Neural progenitor cell (in vitro differentiated cells): ENCODE measurements at places on chromosomes 3 and 15.

DNA sequence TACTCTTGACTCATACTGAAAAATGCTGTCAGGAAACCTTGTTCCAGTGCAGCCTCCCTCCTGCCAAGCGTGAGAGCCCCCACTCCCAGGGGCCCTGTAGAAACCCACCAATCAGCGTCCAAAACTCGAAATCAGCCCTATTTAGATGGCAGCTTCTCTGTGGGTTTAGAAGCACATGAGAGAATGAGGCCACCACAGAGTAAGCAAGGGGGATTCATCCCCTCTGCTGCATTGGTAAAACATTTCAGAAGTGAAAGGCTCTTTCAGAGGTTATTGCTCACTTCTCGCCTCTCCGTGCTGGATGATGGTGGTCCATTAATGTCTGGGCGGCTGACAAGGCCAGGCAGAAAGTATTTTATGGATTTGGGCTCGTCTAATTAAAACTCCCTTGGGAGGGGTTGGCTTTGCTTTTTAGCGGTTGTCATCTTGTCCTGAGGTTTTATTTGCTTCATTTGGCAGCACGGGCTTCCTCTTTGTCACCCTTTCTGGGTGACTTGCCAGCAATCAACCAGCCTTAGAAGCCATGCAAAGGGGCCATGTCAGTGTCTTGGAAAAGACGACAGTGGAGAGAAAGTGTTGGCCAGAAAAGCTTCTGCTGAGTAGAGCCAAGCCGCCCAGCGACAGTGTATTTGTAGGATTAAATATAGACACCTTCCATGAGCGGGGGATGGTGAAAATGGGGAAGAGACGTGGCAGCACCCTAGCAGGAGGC lies 145.5 kb downstream of the ATP10A start:
- H3K4me3 ChIP-seq = no peak overlapping the region
- DNase-seq = no peak
- H3K4me1 ChIP-seq = peaks cover 11% of the 10 kb centered on the region
- no peaks in the 10 kb centered on the region for H3K27me3 ChIP-seq
- no peaks in the 10 kb centered on the region for H3K36me3 ChIP-seq

GRCh38 chr3:71890356-71890931 lies 105.5 kb upstream of the PROK2 start:
- no peak for DNase-seq
- H3K27me3 ChIP-seq = no peaks in the 10 kb centered on the region
- peaks cover 11% of the 10 kb centered on the region for H3K4me1 ChIP-seq
- no peak overlapping the region for H3K4me3 ChIP-seq
- no peaks in the 10 kb centered on the region for H3K36me3 ChIP-seq

DNA sequence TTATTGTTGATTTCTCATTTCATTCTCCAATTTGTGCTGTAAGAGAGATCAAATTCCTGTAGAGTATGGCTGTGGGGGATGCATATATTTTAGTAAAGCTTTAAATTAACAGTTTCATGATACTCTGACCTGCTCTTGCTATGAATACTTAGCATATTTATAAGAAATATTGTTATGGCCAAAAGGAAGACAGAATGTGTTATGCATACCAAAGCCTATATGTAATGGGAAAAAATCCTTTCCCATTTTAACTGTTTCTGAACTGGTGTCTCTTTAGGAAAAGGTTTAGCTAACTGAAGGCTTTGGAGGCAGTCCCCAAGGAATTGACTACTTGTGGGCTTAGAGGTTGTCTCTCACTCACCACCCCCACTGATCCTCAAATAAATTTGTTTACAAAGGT lies 59.2 kb downstream of the CADPS start:
- H3K36me3 ChIP-seq = no peaks in the 10 kb centered on the region
- H3K27me3 ChIP-seq = no peaks in the 10 kb centered on the region

DNA sequence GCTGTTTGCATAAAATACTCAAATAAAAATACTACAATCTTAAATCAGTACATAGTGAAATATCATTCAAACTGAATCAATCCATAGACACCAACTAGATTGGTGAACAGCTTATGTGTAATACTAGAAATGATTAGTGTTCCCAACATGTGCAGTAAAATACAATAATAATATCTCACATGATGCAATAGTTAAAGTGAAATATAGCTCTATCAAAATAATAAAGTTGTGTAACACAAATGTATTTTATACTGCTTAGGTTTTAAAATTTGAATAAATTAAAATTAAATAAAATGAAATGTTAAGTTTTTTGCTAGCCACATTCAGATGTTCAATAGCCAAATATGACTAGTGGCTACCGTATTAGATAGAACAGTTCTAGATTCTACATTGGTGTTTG lies 714.1 kb downstream of the ZNF385D start:
- no peaks in the 10 kb centered on the region for H3K27me3 ChIP-seq
- H3K36me3 ChIP-seq = no peaks in the 10 kb centered on the region
- H3K4me3 ChIP-seq = no peak overlapping the region
- no peaks in the 10 kb centered on the region for H3K4me1 ChIP-seq

DNA sequence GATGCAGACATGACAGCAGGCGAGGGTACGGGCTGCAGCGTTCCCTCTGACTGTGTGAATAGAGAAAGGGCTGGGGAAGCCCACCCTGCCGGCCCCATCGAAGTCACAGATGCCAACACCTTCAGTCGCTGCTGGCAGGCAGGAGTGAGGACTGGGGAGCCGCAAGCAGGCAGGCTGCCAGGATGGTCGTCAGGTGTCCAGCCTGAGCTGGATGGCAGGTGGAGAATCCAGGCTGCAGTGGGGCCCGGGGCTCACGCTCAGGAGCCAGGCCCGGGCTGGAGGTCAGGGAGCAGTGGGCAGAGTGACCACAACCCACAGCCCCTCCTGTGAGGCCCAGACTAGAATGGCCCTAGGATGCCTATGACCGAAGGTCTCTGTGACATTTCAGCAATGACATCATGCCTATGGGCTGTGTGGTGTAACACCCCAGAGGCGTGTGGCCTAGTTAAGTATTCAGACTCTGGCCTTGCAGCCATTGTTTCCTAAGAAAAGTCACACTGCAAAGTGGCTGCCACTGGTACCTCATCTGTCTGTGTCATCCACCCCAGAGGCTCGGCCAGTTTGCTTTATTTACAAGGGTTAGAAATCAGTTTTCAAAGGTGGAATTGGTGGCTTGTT lies 15.7 kb downstream of the PRR23E start:
- no peak overlapping the region for H3K27ac ChIP-seq
- no peaks in the 10 kb centered on the region for H3K36me3 ChIP-seq
- no peak overlapping the region for H3K4me3 ChIP-seq
- peaks cover 9% of the 10 kb centered on the region for H3K4me1 ChIP-seq
- H3K27me3 ChIP-seq = no peaks in the 10 kb centered on the region
- no peak for DNase-seq

DNA sequence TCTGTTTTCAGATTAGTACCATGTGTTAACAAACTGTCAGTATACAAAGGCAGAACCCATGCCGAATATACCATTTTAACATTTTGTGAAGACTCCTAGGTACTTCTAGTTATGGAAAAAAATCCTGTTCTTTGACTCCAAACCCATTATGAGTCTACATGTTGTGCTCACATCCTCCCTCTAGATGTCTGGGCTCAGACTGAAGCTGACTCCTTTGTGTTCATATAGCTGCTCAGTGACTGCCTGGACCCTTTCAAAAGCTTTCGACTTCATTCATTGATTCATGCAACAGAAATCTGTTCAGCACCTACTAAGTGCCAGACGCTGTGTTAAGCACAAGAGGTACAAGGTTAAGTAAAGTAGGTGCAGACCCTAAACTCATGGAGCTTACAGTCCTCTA lies 60.5 kb downstream of the MEGF11 start:
- peaks cover 26% of the 10 kb centered on the region for H3K4me1 ChIP-seq
- H3K27ac ChIP-seq = no peak overlapping the region
- H3K4me3 ChIP-seq = no peak overlapping the region

GRCh38 chr3:122966045-122966444 lies 61.5 kb downstream of the SEMA5B start:
- no peak for DNase-seq
- no peaks in the 10 kb centered on the region for H3K27me3 ChIP-seq
- H3K4me1 ChIP-seq = peaks cover 9% of the 10 kb centered on the region

DNA sequence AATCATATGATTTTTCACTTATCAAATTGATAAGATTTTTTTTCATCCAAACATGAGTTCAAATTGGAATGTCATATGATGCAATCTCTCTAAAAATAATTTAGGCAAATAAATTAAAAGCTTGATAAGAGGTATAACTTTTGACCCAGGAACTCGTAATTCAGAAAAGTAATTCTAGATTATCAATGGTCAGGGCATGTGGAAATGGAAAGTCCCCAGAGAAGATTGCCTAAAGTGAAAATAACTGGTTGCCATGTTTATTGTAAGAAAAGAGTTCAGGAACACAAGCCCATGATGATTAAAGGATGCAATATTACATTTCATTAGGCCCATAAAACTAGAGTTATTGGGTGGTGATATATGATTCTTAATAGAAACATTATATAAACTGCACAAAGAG lies 1514.8 kb downstream of the SI start:
- H3K27ac ChIP-seq = no peak overlapping the region
- H3K36me3 ChIP-seq = no peaks in the 10 kb centered on the region
- H3K4me3 ChIP-seq = no peak overlapping the region
- peaks cover 6% of the 10 kb centered on the region for H3K4me1 ChIP-seq

DNA sequence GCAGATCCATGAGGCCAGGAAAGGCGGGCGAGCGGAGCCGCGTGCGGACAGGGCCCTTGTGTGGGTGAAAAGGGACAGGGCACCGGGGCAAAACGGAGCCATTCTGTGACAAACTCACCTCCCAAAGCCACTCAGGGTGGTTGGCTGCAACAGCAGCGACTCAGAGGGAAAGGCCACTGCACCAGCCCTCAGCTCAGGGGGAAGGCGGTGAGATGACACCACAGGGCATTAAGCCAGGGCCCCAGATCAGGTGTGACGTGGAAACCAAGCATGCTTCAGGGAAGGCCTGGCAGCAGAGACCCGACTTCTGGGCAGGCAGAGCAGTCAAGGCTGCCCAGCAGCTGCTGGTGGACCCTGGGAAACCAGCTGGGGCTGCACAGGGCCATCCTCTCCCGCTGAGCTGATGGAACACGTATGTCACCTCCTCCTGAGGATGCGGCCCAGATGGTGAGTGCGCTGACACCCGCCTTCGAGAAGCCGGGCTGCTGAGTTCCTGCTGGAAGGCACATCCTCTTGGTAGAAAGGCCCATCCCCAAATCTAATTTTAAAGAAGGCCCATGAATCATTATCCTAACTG lies 82.3 kb downstream of the CHSY1 start:
- DNase-seq = no peak
- no peak overlapping the region for H3K27ac ChIP-seq
- H3K36me3 ChIP-seq = no peaks in the 10 kb centered on the region
- H3K4me3 ChIP-seq = no peak overlapping the region

DNA sequence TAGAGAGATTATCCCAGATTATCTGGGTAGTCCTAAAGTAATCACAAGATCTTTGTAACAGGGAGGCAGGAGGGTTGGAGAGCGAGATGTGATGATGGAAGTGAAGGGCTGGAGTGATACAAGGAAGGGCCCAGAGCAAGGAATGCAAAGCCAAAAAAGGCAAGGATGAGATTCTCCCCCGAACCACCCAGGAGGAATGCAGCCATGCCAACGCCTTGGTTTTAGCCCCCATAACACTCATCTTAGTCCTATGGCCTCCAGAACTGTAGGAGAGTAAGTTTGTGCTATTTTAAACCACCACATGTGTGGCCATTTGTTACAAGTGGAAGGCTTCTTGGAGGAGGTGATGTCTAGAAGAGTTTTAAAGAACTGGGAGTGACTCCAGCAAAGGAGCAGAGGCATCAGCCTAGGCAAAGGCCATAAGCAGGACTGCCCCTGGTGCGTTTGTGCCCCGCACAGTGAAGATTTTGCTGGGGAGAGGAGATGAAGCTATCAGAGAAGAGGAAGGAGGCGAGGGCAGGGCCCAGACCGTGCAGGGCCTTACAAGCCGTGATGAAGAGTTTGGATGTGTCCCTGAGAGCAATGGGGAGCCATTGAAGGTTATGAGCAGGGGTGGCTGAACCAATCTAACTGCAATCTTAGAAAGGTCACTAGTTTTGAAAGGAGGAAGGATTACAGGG lies 25.3 kb upstream of the CORO2B start:
- peaks cover 19% of the 10 kb centered on the region for H3K27me3 ChIP-seq
- H3K4me1 ChIP-seq = no peaks in the 10 kb centered on the region
- H3K4me3 ChIP-seq = no peak overlapping the region
- H3K36me3 ChIP-seq = no peaks in the 10 kb centered on the region

GRCh38 chr15:44596511-44597010 lies 59.6 kb downstream of the EIF3J start:
- DNase-seq = no peak
- H3K4me3 ChIP-seq = no peak overlapping the region
- no peak overlapping the region for H3K27ac ChIP-seq
- no peaks in the 10 kb centered on the region for H3K4me1 ChIP-seq

GRCh38 chr15:57903626-57904025 lies 161.9 kb downstream of the ALDH1A2 start:
- no peak overlapping the region for H3K4me3 ChIP-seq
- no peaks in the 10 kb centered on the region for H3K4me1 ChIP-seq
- H3K36me3 ChIP-seq = no peaks in the 10 kb centered on the region
- H3K27ac ChIP-seq = no peak overlapping the region
- no peak for DNase-seq

- DNase-seq = no peak
- H3K4me1 ChIP-seq = no peaks in the 10 kb centered on the region
Measured at GRCh38 chr3:53137835-53138446, 7.7 kb upstream of the RFT1 start.

DNA sequence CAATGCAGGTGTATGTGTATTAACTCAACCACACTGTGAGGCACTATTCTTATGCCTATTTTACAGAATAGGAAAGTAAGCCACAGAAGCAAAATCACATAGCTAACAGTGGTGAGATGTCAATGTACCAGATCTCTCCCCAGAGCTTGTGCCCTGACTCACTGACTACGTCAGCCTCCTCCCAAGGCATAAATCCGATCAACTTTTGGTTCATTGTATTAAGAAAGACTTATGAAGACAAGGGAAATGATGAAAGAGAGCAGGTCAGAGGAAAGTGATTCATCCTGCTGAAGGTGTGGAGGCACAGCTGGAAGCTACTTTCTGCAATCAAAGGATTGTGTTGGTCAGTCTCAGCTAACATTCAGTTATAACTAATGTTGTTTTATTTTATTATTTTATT lies 33.0 kb upstream of the SV2B start:
- no peak for DNase-seq
- H3K4me3 ChIP-seq = no peak overlapping the region
- no peak overlapping the region for H3K27ac ChIP-seq
- no peaks in the 10 kb centered on the region for H3K27me3 ChIP-seq
- H3K4me1 ChIP-seq = peaks cover 5% of the 10 kb centered on the region
- H3K36me3 ChIP-seq = no peaks in the 10 kb centered on the region

DNA sequence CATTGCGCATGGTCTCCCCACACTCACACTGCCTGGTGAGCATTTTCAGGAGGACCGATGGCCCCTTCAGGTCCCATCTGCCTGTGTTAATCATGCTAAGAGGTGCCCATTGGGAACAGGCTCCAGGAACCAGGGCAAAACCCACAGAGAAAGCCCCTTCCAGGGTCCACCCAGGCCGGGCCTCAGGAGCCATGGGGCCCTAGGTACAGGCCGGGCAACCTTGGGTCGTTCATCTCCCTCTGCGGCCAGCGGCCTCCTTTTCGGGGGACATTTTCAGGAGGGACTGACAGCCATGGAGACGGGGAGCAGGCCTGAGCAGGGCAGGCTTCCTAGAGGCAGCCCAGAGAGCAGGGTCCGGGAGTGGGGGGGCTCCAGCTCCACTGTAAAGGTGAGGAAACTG lies 68.0 kb upstream of the TAMM41 start:
- H3K4me1 ChIP-seq = peaks cover 13% of the 10 kb centered on the region
- no peaks in the 10 kb centered on the region for H3K36me3 ChIP-seq
